Tongue (tissue), 3 donors: ENCODE measurements at places on chromosomes 12 and 14.

GRCh38 chr14:74848768-74849167, 27.2 kb downstream of the PROX2 start:
- no peak for DNase-seq

DNA sequence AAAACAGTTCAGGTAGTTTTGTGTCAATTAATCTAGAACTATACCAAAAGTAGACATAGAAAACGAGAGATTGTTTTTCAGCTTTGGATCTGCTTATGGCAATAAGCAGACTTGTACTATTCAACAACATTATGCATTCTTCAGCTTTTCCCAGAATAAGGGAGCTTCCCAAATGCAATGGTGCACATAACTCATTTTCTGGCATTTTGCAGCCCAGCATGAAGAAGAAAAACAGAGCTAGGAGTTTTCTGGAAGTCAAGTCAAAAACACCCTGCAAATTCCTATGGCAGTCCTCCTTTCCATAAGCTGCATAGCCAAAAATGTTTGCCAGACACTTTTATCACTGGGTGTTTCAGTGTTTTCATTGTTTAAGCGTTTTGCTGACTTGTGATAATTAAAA, 314.7 kb downstream of the NAV3 start:
- DNase-seq = no peak

DNA sequence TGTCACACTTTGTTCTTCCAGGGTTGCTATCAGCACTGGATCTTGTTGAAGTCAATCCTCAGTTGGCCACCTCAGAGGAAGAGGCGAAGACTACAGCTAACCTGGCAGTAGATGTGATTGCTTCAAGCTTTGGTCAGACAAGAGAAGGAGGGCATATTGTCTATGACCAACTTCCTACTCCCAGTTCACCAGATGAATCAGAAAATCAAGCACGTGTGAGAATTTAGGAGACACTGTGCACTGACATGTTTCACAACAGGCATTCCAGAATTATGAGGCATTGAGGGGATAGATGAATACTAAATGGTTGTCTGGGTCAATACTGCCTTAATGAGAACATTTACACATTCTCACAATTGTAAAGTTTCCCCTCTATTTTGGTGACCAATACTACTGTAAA, 23.7 kb downstream of the VTI1B start:
- DNase-seq = no peak

DNA sequence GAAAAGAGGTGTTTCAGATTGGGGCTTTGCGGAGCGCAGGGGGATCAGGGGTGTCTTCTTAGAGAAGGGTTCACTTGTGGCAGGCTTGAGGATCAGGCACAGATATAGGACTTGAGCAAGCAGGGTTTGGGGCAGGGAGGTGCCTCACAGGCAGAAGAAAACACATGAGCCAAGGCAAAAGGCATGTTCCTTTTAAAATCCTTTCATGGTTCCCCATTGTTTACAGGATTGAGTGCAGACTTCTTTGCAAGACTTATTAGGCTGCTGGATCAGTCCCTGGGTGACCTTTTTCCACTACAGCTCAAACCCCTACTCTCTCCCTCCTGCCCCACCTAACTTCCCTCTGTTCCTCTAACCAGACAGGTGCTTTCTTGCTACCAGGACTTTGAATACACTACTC, 19.7 kb downstream of the HSPB8 start:
- DNase-seq = no peak

DNA sequence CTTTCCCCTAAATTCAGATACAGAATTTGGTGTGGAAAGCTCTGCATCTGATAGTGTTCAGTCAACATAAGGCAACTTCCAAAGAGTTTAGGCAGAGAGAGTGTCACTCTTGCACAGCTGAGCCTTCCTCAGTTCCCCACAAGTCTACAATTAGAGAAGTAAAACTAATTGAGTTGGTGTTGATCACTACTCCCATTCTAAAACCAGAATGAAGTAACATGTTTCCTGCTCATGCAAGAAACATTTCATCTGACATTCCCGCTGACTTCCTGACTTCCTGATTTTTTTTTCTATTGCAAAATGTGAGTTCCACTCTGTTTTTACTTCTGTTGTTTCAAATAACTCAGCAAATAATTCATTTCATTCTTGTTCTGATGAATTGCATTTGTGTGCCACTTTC, 271.0 kb downstream of the ALG10B start:
- DNase-seq = no peak

- peak; percentile 31 for DNase-seq
These were observed 4.1 kb upstream of the FAM222A start for GRCh38 chr12:109709401-109709991.

DNA sequence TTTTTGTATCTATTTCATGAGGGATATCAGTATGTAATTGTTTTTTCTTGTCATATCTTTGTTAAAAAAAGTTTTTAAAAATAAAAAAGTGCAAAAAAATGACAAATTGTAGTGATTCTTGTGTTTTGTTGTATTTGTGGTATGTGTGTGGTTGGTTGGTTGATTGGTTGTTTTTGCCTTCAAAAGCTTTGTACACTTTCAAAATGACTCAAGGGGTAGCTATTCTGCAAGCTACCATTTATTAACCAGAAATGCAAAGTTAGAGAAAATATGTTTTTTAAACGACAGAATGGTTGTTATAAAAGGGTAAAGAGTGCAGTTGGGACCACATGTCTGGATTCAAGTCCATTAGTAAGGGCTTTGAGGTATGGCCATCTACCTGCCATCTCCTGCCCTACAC, 119.3 kb downstream of the SLC35F4 start:
- DNase-seq = no peak

DNA sequence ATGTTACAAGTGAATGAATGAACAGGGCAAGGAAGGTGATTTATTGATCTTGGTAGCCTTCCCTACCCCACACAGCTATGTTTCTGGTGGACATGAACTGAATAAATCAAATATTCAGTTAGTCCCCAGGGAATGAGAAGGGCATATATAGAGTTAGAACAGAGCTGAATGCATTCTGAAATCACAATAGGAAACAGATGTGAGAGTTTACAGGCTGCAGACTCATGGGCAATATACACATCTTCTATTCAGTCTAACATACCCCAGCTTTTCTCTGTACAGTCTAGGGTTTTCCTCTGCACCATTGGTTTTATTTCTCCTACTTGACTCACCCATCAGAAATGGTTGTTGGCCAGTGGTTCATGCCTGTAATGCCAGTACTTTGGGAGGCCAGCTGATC, 7.3 kb upstream of the STX2 start:
- no peak for DNase-seq

DNA sequence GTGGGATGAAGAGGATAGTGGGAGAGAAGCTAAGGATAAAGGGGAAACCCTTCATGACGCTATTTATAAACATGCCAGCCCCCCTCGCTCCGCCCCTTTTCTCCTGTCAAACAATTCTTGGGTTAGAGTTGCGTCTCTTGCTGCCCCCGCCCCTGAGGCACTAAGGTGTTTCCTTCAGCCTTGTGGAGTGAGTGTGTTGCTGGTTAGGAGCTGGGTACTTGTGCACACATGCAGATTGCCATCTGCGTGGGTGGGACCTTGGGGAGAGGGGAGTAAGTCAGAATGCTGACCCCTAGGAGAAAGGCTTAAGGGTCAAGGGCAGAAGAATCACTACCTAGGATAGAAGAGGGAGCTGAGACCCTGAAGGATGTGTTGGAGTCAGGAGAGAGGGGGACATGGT, 5.4 kb downstream of the FOXJ2 start:
- DNase-seq = no peak

GRCh38 chr12:118900993-118901392, 80.3 kb upstream of the SRRM4 start:
- peak; percentile 17 for DNase-seq

DNA sequence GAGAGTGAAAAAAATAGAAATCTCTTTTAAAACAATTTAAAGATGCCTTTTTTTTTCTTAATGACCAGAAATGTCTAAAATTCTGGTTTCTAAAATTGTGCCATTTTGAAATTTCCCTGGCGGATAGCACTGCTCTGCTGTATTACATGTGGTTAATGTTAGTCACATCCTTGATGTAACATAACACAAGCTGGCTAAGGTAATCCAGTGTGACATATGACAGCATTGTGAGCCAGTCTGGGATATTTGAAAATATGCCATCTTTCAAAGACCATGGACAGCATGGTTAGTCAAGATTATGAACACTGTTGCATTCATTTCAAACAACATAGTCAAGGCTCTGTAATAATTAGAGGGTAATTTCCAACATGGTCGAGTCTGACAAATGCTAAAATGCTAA, 133.2 kb downstream of the ALX1 start:
- DNase-seq = no peak

GRCh38 chr12:57157588-57158173, 10.3 kb upstream of the LRP1-AS start:
- DNase-seq = no peak

- no peak for DNase-seq
These were observed 78.6 kb downstream of the CLMN start for GRCh38 chr14:95240859-95241813.

GRCh38 chr12:42364692-42365091, 38.7 kb downstream of the PPHLN1 start:
- no peak for DNase-seq
